ENCODE measurements at places on chromosomes 3 and 15.

- no peak for DNase-seq
Measured at GRCh38 chr3:148062590-148062989, 635.1 kb upstream of the AGTR1 start.

DNA sequence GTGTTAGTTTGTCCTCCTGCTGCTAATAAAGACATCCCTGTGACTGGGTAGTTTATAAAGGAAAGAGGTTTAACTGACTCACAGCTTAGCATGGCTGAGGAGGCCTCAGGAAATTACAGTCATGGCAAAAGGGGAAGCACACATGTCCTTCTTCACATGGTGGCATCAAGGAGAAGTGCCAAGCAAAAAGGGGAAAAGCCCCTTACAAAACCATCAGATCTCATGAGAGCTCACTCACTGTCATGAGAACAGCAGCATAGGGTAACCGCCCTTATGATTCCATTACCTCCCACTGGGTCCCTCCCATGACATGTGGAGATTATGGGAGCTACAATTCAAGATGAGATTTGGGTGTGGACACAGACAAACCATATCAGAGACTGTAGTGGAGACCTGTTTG is 27.0 kb downstream of the TM2D3 start:
- DNase-seq = no peak

GRCh38 chr3:105619651-105620050 is 249.2 kb downstream of the CBLB start:
- DNase-seq = no peak

- no peak for DNase-seq
Measured at GRCh38 chr3:13878281-13879101, 1.4 kb downstream of the WNT7A start.

- no peak for DNase-seq
Measured at GRCh38 chr3:138799822-138800221, 34.9 kb downstream of the PIK3CB start.

GRCh38 chr3:158950178-158950901 is 148.5 kb downstream of the MFSD1 start:
- no peak for DNase-seq

- DNase-seq = no peak
Measured at GRCh38 chr3:168865022-168865551, 769.4 kb upstream of the GOLIM4 start.

DNA sequence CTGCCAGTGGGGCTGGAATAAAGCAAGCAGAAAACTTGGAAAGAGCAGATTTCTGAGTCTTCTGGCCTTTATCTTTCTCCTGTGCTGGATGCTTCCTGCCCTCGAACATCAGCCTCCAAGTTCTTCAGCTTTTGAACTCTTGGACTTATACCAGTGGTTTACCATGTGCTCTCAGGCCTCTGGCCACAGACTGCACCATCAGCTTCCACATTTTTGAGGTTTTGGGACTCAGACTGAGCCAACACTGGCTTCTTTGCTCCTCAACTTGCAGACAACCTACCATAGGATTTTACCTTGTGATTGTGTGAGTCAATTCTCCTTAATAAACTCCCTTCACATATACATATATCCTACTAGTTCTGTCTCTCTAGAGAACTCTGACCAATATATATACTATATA is 706.6 kb downstream of the NR2F2 start:
- DNase-seq = no peak

DNA sequence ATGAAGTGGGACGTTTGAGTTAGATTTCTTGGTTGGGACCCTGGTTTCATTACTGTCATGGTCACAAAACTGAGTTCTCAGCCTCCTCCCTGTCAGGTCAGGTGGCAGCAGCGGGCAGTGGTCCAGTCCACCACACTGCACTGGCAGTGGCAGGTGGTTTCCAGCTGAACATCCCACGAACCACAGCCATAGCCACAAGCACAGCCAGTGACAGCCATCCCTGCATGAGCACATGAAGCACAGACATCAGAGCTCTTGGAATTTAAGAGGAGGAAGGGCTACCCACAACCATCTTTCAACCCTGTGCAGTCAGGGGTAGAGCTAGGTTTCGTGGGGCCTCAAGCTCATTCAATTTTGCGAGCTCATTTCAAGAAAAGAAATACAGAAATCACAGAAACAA is 1.5 kb downstream of the RETNLB start:
- no peak for DNase-seq

- no peak for DNase-seq
Measured at GRCh38 chr15:74257623-74258022, 21.5 kb downstream of the CCDC33 start.

DNA sequence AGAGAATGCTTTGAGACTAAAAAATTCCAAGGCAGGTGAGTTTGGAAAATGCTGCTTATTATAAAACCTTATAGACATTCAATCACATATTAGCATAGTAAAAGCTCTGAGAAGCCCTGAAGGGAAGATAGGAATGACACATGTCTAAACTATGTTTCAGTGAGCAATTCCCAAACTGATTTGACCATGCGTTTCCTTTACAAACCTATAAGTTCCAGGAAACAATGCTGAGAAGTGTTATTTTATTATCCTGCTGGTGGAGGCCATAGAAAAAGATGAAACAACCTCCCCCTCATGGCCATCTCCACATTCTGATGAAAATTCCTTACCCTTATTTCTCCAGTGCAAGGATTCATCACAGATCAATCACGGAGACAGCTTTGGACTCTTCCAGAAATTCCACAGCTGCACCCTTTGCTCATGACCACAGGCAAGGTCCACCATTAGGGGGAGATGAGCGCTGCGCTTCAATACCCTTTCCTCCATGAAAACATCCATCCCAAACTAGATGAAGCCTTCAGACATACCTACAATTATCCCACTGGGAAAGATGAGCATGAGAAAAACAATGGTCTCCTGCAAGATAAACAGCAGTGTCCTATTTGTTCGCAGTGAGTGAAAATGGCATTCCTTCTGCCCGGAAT is 372.1 kb downstream of the MAGI1 start:
- DNase-seq = no peak

DNA sequence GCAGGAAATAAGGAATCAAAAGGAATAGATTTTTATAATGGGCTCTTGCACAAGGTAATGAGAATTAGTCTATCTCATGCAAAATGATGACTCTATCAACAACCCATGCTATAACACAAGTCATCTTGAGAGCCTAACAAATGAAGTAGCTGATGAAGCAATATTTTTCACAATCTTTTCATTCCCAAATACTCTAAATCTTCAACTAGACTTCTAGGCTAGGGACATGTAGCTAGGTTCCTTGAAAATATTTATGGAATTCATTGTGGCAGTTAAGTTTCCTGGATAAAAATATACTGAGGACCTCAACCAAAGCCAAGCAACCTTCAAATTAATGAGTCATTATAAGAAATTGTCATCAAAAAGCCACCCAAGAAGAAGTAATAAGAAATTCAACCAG is 55.4 kb downstream of the DCBLD2 start:
- DNase-seq = no peak

DNA sequence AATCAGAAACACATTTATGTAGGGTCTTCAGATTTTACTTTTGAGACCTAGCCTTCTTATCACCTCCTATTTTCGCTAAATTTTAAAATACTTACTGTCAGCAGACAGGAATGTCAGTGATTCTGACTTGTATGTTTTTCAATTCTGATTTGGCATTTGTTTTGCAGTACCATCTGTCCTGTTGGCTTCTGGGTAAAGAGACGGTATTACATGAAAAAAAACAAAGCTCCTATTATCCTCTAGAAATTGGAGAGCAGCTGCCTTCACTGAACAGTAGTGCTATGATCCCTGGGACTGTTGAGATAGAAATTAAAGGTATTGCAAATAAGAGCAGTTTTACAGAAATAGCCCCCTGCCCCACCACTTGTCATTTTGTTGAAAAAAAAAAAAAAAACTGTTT is 8.4 kb downstream of the ARMC8 start:
- DNase-seq = no peak

GRCh38 chr3:126530171-126531050 is 6.5 kb downstream of the CHST13 start:
- DNase-seq = no peak
